ENCODE measurements at places on chromosomes 11 and 22.

GRCh38 chr22:43148581-43148980 lies 2.8 kb upstream of the TSPO start:
- peak; percentile 83 for DNase-seq

- DNase-seq = no peak
Observed at GRCh38 chr22:25736378-25737011, 5.5 kb upstream of the MYO18B start.

GRCh38 chr11:5992150-5992549 lies 5.4 kb upstream of the OR52L1 start:
- no peak for DNase-seq

DNA sequence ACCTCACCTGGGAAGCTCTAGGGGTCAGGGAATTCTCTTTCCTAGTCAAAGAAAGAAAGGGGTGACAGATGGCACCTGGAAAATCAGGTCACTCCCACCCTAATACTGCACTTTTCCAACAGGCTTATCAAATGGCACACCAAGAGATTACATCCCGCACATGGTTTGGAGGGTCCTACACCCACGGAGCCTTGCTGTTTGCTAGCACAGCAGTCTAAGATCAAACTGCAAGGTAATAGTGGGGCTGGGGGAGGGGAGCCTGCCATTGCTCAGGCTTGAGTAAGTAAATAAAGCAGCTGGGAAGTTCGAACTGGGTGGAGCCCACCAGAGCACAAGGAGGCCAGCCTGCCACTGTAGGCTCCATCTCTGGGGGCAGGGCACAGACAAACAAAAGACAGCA lies 2830.6 kb upstream of the OR11H1 start:
- no peak for DNase-seq

DNA sequence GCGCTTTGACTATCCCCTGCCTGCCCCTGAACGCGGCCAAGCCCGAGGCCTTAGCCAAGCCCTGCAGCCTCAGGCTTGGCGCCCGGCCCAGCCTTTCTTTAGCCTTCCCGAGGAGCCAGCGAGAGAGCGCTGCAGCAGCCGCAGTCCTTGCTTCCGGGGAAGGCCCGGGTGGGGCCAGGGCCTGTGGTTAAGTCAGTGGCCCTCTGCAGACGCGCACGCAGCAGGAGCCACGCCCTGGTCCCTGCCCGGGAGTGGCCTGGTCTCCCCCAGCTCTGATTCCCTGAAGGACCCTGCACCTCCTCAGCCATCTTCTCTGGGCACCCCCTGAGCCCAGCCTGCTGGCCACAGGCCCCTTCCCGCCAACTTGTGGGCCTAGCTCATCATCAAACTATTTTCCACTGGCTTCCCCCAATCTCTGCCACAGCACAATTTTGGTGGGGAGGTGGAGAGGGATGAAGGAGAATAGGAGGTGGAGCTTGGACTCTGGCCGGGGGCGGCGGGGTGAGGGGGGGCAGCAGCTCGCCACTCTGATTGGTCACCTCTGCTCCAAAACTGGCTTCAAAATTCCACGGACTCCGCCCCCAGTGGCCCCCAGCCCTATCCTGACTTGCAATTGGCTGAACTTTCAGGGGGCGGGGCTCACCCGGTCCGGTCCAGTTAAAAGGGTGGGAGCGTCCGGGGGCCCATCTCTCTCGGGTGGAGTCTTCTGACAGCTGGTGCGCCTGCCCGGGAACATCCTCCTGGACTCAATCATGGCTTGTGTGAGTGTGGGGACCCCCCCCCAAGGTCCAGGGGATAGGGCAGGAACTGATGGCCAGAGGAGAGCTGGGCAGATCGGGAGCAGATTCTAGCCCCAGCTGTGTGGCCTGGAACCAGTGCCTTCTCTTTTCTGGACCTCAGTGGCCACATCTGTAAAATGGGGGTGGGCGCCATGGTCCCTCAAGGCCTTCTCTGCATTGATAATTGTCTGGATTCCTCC lies at the start of gene LGALS1:
LGALS1 (plus strand) TSS at position 686 of the 979 bp plus-strand sequence; CDS start at position 753, 67 bp downstream.
- DNase-seq = peak; percentile 99

GRCh38 chr11:626475-627307 lies at the start of gene SCT:
SCT (minus strand) TSS chr11:627181; CDS start chr11:627143, 38 bp downstream.
- DNase-seq = no peak

- DNase-seq = no peak
Observed at GRCh38 chr11:129578006-129578405, 202.4 kb downstream of the BARX2 start.
